Suppressor macrophage treated with lipopolysaccharide for 1 hour (primary cell): ENCODE measurements at places on chromosomes 12 and 14.

GRCh38 chr12:45407981-45408728 is 192.3 kb downstream of the ANO6 start:
- no peak for DNase-seq

GRCh38 chr12:5220835-5221234 is 177.2 kb downstream of the KCNA5 start:
- DNase-seq = no peak

- DNase-seq = no peak
Observed at GRCh38 chr12:13178568-13179210, 17.8 kb upstream of the EMP1 start.

GRCh38 chr12:13583630-13584029 is 387.1 kb downstream of the EMP1 start:
- DNase-seq = no peak

DNA sequence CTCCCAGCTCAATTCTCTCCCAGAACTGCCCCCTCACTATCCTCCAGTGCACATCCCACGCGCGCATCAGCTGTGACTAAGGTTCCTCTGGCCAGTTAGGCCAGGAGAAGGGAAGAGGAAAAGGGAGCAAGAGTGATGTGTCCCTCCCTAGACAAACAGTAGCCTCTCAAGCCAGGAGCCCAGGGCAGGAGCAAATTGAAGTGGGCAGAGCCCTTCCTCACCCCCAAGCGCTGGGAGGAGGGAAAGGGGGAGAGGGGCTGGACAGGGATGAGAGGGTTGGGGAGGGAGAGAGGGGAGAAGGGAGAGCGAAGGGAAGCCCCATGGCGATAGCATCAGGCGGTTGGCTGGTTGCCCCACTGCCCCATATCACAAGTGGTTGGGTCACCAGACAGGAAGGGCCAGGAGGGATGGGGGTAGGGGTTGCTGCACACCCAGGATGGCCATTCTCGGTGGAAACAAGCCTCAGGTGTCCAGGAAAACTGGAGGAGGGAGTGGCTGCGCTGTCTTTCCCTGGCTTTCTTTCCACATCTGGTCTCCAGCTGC is 1.1 kb downstream of the CD63 start:
- peak; percentile 78 for DNase-seq

DNA sequence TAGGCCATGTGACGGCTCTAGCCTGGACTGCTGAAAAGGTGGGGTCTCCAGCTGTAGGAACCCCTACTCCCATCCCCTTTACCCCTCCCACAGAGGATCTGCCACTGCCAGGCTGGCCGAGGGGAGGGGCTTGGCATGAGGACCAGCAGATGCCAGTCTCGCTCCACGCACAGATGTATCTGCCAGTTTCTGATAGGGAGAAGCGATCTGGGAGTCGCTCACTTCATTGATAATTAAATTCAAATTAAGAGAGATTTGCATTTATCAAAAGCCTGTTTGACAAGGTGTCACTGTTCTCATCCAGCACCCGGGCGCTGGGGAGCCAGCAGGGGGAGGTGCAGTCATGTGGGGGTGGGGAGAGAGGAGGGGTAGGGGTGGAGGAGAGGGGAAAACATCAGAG is 217.6 kb upstream of the MYL2 start:
- DNase-seq = no peak

DNA sequence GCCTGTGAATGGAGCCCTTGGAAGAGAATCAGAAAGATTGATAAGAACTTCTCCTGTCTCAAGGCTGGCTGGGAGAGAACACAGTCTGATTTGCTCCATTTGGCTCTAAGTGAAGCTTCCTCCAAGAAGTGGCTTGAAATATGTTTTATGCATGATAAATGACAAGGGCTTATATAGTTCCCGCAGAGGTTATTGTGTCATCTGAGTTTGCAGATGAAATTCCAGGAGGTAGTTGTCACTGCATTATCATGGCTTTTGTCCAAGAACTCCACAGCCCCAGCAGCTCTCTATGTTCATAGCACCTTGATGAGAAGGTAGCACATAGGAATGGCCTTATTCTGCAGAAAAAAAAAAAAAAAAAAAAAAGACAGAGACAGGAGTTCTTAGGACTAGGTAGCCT is 108.5 kb downstream of the DACT1 start:
- no peak for DNase-seq

- DNase-seq = peak; percentile 50
Observed at GRCh38 chr14:75523771-75524171, 1.5 kb downstream of the BATF start.

- DNase-seq = no peak
Observed at GRCh38 chr12:51896236-51896635, 8.3 kb downstream of the ANKRD33 start.

DNA sequence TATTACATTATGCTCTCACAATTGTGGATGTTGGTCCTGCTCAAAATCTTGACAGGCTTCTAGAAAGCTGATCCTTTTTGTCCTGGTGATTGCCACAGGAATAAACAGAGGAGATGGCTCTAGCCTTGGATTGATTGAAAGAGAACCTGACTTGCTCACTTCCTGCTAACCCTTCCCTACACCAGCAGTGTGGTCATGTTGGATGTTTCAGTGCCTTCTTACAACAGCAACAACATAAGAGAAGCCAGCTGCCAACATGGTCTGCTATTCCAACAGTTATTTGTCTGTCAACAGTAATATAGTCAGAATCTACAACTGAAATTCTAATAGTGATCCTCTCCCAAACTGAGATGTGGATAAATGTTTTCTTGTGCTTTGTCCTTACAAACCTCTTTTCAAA is 311.6 kb upstream of the DIO2 start:
- DNase-seq = no peak

DNA sequence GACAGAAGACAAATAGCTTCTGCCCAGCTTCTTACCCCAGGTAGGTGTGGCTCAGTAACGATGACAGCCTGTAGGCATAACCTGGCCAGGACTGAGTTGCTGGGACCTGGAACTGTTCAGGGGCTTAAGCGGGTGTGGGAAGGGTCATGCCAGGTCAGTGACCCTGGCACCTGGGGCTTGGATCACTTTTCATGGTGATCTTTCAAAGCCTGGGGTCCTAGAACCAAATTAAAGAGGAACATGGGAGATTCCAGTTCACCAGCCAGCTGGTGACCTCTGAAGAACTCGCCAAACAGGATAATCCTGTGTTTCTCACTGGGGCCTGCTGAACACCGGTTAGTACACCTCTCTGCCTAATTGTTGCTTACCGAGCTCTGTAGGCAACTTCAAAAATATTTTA is 102.6 kb upstream of the LMNTD1 start:
- DNase-seq = no peak

DNA sequence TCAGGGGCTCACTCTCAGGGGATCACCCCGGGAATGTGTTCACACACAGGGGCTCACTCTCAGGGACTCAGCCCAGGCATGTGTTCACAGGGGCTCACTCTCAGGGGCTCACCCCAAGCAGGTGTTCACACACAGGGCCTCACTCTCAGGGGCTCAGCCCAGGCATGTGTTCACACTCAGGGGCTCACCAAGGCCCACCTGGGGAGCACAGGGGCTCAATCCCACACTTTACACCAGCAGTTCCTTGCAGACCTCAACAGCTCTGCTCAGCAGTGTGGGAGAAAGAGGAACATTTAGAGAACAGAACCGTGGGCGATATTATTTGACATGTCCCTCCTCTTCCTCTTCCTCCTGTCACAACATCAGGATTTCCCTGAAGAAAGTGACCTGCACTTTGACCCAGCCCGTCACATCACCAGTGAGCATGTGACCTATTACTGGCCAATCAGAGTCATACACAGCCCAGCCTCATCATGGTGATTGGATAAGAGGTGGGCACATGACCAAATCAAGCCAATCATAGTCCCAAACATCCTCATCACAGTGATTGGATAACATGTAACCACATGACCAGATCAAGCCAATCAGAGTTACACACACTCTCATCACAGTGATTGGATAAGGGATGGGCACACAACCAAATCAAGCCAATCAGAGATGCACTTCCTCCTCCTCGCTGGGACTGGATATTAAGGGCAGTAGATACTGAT is 359.4 kb upstream of the SFSWAP start:
- DNase-seq = peak; percentile 83

- peak; percentile 28 for DNase-seq
Observed at GRCh38 chr14:73623504-73624054, 11.3 kb downstream of the ACOT6 start.

GRCh38 chr14:95707327-95707726 is 6.6 kb downstream of the TCL1A start:
- DNase-seq = no peak

GRCh38 chr12:121668750-121669520 is 519 bp downstream of the MORN3 start:
- DNase-seq = peak; percentile 74

DNA sequence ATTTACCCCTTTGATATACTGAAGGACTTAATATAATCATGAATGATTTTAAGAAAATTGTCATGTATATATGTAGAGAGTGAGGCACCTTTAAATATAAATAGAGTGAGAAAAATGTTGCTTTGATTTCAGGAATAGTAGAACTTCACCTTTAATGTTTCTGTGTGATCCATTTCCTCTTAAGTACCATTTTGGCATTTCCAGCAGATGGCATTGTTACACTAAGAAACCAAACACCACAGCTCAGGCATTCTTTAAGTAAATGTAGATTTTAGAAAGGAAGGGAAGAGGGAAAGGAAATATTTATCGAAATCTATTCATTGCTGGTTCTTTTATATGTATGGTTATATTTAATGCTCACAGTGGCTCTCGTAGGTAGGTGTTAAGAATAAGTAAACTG is 556.7 kb upstream of the FBXO33 start:
- DNase-seq = no peak

GRCh38 chr14:54881761-54882401 is 20.7 kb downstream of the GCH1 start:
- DNase-seq = peak; percentile 56

GRCh38 chr14:64612971-64613666 is 63.4 kb downstream of the PPP1R36 start:
- DNase-seq = no peak

DNA sequence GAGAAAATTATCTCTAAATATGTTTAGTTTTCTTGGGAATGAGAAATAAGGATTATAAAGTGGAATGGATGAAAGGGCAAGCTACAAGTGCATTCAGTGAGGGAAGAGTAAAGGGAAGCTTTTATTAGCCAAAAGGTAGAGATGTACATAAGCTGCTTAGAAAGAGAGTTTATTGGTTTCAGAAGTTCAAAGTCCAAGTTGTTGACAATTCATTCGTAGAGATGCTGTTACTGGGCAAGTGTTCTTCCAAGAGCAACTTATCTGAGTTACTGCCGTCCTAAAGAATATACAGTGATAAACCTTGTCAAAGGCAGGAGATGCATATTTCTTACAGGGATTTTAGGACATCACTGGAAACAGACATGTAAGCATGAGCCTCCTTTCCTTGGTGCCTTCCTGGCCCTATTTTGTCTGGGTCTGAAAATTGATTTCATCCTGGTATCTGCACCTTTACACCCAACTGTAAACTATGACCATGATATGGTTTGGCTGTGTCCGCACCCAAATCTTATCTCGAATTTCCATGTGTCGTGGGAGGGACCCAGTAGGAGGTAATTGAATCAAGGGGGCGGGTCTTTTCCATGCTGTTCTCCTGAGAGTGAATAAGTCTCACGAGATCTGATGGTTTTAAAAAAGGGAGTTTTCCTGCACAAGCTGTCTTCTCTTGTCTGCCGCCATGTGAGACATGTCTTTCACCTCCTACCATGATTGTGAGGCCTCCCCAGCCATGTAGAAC is 46.8 kb downstream of the TRMT5 start:
- no peak for DNase-seq

DNA sequence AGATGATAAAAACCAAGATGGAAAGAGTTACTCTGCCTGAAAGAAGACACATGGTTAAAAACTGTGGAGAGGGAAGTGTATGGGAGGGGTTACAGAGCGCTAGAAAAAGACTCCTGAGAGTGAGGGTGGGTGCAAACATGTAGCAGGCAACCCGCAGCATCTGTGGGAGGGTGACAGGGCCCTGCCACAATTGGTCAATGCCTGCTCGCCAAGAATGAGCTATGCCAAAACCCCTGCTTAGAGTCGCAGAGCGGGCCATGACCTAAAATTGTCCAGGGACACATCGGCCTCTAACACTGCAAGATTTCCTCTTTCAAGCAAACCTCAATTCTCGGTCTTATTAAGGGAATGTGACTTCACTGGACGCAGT is 700 bp downstream of the PRKAG1 start:
- peak; percentile 66 for DNase-seq

- DNase-seq = no peak
Observed at GRCh38 chr14:55381561-55381960, 30.1 kb downstream of the ATG14 start.

DNA sequence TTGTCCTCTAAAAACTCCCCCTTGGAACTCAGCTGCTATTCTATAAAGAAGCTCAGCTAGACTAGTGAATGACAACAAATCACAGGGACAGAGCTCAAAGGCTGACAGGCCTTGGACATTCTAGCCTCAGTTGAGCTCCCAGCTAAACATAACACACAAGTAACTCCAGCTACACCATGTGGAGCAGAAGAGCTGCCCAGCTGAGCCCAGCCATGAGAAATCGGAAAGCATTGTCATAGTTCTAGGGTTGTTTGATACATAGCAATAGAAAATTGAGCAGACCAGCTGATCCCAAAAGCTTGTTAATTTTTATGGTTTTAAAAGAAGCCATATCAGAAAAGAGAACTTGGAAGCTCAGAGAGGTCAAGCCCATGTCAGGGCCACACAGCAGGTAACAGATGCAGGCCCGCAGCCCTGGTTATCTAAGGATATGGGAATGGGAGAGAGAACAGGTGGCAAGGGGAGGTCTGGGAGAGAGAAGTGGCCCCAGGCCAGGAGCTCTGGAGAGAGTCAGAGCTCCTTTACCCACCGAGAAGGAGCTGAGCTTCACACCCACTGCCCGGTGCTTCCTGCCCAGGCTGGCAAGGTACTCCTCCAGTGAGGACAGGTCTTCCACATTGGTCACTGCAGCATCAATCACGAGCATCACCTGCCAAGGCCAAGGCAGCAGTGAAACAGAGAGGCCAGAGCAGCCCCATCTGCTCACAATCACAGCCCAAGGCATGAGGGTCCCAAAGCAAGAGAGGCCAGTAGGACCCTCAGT is 2.9 kb downstream of the NGB start:
- DNase-seq = no peak

GRCh38 chr12:113088971-113089756 is 32.6 kb downstream of the DTX1 start:
- DNase-seq = no peak

DNA sequence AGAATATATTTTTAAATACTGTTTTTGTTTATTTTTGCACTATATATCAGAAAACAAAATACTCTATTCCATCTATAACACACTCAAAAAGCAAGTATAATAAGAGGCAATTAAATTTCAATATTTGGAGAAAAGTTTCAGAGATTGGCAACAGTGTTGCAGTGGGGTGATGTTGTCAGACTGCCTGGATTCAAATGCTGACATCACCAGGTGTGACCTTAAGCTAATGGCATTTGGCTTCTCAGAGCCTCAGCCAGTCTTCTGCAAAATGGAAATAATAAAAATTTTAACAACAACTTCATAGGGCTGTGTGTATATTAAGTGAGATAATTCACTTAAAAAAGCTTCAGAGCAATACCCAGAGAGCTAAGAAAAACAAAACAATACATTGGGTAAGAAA is 74.7 kb downstream of the TMTC1 start:
- DNase-seq = no peak

DNA sequence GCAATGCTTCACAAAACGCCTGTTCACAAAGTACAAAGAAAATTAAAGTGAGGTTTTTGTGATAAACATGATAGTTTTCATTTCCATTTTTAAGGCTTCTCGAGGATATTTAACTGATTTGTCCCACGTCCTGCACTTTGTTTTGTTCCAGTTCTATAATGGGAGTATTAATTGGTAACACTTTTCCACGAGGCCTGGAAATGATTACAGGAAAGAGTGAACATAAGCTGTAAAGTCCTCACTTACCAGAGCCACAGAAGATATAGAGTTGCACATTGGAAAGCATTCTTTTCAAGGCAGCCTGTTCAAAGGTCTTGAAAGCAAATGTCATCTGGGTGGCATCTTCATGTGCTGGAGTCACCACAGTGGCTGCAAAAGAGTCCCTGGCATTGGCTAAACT is 1236.6 kb downstream of the BCL11B start:
- DNase-seq = no peak
